ENCODE measurements at places on chromosomes 2 and 18.

DNA sequence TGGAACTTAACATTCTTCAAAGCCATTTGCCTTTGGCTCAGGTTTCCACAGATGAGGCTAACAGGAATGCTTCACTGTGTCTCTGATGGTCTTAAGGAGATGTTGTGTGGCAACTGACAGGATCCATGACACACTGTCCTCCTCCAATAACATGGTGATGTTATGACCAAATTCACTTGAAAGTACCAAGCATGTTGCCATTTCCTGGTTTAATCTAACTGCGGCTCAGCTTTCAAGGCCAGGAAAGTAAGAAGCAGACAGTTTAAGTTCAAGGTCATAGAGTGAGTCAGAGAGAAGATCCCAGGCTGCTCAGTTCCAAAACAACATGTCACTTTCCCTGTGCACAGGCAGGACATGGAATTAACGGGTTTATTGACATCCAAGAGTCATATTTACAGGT, 513.6 kb downstream of the STK39 start:
- DNase-seq = no peak

GRCh38 chr2:224517963-224518362, 67.2 kb downstream of the CUL3 start:
- DNase-seq = no peak

- DNase-seq = no peak
These were observed 88.9 kb downstream of the ITGA4 start for GRCh38 chr2:181546086-181546485.

DNA sequence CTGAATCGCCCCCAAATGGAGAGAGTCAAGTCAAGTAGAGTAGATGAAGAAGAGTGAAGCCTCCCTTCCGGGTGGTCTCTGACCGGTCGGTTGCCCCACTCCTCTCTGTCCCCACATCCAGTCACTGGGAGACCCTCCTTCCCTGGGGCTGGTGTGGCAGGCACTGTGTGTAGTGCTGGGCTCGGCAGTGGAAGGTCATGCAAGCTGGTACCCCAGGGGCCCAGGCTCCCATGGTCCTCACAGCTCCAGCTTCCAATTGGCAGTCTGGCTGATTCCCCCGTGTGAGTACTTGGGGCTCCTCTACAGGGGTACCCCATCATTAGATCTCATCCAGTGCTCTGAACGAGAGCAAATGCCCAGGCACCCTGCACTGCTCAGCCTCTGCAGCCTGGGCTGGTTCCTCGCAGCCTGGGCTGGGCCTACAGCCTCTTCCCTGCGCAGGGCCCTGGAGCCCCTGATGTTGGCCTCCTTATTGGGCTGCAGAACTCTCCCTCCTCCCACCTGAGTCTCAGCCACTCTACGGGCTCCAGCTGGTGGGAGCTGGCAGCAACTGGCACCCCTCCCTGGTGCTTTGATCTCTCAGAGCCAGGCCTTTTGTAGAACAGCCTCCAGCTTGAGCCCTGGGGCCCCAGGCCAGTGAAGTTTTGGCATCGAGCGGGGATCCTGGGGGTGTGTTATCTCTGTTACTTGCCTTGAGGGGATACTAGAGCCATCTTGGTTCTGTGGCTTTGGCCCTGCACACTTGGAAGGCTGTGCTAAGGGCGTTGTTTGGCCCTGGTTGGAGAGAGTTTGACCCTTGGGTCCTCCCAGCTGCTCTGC, 187.8 kb upstream of the HDAC4 start:
- no peak for DNase-seq

DNA sequence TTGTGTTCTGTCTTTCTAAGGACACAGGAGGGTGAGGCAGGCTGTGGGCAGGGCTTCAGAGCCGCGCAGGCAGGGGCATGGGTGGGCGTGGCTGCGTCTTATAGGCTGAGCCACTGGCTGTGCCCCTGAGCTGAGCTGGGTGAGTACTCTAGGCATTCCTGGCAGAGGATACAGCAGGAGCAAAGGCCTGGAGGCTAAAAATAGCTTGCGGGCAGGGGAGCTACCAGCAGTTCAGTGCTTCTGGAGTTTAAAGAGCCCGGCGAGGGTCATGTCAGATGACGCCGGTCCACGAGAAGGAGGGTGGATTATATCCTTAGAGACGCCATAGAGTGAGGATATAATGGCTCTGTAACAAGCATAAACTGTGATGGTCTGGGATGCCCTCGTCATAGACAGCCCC, 31.5 kb upstream of the PDIA6 start:
- no peak for DNase-seq

DNA sequence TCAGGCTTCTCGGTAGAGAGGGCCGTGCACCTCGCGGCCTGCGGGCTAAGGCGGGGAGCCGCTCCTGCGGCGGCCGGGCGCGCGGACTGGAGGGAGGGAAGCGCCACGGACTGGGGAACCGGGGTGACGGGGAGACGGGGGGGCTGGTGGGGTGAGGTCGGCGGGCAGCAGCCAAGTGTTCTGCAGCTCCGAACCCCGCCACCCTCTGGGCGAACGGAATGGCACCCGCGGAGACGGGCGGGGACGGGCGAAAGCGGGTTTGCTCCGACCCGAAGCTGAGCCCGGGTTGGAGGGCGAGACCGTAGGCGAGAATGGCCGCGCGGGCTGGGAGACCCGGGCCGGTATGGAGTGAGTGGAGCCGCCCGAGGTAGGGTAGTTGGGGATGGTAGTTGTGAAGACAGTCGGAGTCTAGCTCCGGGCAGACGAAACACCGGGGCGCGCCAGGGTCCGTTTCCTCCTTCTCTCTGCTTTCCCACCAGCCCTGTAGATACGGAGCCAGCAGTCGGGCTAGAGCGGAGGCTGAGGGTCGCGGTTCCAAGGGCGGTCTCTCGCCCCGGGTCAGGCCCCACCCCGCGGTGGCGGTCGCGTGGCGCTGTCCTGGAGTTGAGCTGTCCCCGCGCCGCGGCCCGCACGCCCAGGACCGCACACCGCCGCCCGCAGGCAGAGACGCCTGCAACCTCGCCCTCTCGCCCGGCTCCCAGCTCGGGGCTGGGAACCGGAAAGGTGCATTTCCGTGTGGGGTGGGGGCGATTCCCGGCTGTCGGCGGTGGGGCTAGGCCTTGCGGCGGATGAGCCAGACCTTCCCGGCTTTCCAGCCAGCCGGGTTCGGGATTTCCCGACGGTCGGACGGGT, 160.3 kb upstream of the SIX2 start:
- no peak for DNase-seq

GRCh38 chr18:26621161-26622026, 73.0 kb upstream of the KCTD1 start:
- DNase-seq = no peak

DNA sequence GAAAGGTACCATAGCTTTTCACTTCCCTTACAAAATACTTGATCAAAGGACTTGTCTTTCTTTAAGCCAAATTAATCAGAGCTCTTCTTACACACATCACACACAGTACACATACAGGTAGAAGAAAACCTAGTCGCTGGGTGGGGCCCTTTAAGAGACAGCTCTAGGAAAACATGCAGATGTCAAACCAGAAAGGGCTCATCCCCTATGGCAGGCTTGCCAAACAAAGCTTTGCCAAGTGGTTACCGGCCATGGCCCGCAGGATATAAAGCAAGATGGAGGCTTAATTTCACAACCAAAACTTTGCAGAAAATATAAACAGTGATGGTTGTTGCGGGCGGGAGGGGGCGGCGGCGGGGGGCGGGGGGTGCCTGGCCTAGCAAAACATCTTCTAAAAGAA, 2156.0 kb upstream of the PIK3C3 start:
- DNase-seq = no peak

- DNase-seq = no peak
These were observed 304.1 kb upstream of the FAM98A start for GRCh38 chr2:33903215-33903614.

GRCh38 chr2:175879679-175880078, 122.4 kb downstream of the LNPK start:
- no peak for DNase-seq

- no peak for DNase-seq
These were observed 29.0 kb upstream of the REL start for GRCh38 chr2:60852282-60852860.

DNA sequence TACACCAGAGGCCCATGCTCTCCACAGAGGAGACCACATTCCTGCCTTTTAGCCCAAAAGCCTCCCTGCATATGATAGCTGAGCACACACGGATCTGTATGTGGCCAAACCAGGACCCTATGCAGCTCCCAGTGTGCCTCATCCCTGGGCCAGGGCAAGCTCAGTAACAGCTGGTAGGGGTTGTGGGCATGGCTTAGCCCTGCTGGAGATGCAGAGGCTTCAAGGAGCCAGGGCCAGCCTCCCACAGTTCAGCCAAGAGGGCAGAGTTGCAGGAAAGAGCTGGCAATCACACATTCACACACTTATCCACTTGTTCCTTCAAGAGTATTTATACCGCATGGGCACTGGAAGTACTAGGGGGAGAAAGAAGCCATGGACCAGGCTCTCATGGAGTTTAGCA, 1.6 kb upstream of the LIMS2 start:
- DNase-seq = no peak

DNA sequence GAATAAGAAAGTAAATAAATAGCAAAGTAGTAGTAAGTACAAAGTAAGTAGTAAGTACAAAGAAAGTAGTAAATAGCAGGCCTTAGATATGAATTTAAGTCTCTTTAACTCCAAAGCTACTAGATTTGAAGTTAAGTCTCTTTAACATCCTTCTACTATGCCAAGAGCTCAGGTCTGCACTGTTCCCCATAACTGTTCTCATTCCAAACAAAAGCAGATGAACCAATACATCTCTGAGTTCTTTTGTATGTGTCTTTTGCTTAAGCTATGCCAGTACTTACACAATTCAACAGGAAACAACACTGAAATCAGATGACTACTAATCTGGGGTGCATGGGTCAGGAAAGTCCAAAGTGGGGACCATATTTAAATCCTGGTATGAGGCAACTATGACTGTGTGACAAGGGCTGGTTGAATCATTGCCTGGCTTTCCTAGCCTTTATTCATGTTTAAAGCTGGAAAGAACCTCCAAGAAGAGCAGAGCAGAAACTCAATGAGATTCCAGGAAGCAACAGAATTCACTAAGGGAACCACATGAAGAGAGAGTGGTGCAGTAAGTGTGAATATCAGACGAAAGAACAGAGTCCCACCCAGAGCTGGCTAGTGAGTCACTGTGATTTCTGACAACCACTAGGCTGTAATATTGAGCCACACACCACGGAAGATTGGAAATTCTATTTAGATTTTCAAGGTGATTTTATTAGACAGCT, 51.0 kb upstream of the CYP26B1 start:
- DNase-seq = no peak

DNA sequence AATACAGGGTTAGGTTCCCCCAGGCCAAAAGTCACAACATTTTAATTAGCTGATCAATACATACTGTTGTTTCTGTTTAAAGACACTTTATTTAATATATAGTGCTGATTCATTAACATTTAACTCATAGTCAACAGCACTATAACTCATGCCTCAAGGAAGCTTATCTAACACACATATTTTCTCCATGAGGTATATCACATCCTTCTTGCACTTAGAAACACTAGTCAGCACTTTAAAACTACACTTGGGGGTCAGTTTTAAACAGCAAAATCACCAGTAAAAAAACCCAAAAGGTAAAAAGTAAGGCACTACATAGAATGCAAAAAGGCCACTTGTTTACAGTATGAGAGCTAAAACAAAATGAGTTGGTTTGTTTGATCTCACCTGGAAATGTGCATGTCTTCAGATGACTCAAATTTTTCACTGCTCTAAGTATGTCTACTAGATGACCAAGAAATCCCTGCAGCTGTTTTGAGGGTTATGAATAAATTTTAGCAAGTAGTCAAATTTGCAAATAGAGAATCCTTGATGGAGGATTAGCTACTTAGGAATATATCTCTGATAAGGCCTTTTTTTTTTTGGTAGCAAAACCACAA, 54.1 kb upstream of the EPB41L5 start:
- no peak for DNase-seq

GRCh38 chr2:184463102-184463865, 135.0 kb upstream of the ZNF804A start:
- DNase-seq = no peak

GRCh38 chr2:3476985-3477327, 42.4 kb downstream of the ADI1 start:
- no peak for DNase-seq

GRCh38 chr2:118387509-118387908, 299.2 kb downstream of the INSIG2 start:
- DNase-seq = no peak

DNA sequence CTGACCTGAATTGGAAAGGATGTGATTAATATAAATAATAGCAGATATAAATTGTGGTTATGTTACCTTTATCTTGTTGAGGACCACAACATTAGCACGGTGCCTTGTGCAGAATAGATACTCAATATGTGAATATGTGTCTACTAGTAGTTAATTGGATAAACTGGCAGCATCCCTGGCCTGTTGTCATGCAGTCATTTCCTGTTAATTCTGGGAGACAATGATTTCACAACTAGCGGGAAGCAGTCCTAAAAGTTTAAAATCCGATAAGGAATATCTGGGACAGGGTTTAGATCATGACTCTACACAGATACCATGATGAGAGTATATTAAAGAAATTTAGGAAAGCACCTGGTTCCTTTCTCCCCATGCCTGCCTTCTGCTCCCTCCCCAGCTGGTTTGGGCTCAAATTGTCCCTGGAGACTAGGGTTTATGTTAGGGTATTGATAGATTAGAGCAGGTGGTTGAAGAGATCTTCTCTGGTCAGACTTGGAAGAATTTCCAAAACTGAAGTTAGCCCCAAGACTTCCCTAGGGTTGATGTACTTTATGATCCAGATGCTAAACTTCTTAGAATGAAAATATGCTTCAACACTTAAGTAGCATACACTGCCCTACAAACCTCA, 32.8 kb downstream of the CYBRD1 start:
- DNase-seq = no peak

DNA sequence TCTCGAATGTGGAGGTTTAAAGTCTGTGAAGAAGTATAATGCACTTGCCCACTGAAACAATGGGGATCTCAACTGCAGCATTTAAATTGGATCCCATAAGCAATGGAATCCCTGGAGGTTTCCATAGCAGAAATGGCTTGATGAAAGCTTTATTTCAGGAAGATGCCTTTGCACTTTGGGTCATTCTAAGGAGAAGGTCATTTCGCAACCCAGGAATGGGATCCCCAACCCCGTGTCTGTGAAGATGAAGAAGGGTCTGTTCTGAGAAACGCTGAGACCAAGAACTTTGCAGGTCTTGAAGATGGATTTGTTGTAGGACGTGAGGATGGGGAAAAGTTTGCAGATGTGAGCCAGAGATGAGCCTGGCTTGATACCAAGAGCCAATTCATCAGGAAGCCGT, 1.8 kb upstream of the KCNG3 start:
- no peak for DNase-seq

DNA sequence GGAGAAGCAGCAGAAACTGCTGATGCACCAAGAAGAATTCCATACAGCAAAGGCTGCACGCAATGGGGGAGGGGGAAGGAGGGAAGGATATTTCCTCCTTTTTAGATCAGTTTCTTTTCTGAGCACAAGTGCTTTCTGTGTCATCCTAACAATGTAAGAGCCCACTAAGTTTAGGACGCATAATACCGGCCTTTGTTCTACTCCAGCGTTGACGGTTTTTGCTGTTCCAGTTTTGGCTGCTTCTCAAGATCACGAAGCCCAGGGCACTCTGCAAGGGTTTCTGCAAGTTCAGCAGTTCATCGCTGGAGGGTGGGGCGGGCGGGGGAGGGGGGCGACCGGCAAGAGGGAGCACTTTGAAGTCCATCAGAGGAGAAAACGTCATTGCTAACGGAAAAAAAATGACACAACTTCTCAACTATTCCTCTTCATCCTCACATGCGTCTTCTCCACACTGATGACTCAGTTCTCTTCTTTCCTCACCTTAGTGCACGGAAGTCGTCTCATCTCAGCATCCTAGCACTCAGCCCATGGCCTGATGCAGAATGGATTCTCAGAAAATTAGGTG, 8.7 kb downstream of the FAM178B start:
- no peak for DNase-seq

- no peak for DNase-seq
These were observed 1.9 kb downstream of the MEX3C start for GRCh38 chr18:51195451-51196117.

Data from stimulated activated CD4-positive, alpha-beta T cell treated with anti-CD3 and anti-CD28 coated beads, TNF-alpha, amount 100 ng/mL, for 1 hour (primary cell).